ENCODE measurements at places on chromosomes 5 and 9.

GRCh38 chr5:72417333-72418062 is 89.7 kb downstream of the ZNF366 start:
- DNase-seq: no peak

DNA sequence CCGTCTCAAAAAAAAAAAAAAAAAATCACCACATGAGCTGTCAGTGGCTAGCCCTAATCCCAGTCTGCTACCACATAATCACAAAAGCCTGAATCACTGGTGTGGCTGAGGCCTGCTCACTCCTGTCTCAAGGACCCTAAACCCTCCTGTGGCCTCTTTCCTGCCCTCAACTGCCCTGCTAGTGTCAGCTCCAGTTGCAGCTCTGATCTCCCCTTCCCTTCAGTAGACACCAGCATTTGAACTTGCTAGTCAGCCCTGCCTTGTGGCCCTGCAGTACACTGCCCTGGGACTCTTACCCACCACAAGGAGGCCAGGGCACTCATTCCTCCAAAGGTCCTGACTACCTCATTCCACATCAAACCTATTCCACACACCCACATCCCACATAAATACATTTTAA is 9.5 kb upstream of the P4HA2 start:
- DNase-seq: no peak

DNA sequence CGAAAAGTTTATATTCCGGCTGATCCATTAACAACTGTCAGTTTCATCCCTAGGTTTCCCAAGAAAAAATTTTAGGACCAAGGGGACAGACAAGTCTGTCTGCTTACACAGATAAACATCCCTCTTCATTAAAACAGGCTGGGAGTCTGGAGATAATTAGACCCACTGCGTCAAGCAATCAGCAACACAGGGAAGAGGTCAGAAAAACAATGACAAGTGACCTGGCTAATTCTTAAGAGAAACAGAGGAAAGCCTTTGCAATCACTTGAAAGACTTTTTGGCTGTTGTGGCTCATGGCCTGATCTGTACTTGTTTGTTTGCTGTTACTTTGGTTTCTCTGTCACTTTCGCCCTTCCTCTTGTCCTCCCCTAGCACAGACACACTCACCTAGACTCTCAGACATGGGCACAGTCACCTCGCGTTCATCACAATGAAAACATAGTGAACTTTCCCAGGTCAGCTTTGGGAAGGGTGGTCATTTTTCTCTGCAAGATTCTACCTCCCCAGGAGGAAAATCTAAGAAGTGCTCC is 2.9 kb upstream of the CCDC192 start:
- DNase-seq: no peak

- DNase-seq: no peak
Observed at GRCh38 chr9:85522459-85523092, 219.2 kb downstream of the AGTPBP1 start.

GRCh38 chr5:7494481-7495130 is 98.7 kb downstream of the ADCY2 start:
- DNase-seq: no peak

DNA sequence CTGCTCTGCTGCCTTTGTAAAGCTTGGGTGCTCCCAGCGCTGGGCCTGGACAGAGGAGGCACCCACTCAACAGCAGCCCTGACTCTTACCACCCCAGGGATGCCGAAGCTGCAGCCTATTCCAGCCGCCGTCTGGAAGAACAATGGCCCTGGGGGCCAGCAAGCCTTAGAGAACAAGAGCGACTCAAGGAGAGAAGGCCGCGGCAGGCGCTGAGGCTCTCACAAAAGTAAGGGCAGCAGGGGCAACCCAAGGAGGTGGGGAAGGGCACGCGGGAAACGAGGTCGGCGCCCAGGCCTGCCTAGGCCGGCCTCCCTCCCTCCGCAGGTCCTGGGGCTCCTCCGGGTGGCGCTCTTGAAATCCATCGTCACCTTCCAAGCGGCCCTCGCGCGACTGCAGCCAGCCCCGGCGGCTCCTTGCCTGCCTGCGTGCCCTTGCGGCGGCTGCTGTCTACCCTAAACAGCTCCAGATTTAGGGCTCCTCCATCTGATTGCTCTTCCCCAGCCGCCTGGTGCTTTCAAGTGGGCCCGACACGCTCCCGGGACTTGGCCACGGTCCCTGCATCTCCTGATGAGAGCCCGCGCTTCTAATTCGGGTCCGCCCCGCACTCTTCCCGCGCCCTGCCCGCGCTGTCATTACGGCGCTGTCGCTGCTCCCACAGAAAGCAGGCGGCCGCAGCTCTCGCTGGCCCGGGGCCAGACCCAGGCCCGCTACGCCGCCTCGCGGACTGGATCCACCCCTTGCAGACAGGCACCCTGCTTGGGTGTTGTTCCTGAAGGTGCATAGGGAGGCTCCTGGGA is 213.3 kb downstream of the SEMA6A start:
- DNase-seq: no peak

- DNase-seq: no peak
Observed at GRCh38 chr5:151685749-151686673, 704 bp downstream of the SPARC start.

GRCh38 chr9:89720696-89721175 is 115.9 kb downstream of the GADD45G start:
- no peak for DNase-seq
